ENCODE measurements at places on chromosomes 1 and 21.

DNA sequence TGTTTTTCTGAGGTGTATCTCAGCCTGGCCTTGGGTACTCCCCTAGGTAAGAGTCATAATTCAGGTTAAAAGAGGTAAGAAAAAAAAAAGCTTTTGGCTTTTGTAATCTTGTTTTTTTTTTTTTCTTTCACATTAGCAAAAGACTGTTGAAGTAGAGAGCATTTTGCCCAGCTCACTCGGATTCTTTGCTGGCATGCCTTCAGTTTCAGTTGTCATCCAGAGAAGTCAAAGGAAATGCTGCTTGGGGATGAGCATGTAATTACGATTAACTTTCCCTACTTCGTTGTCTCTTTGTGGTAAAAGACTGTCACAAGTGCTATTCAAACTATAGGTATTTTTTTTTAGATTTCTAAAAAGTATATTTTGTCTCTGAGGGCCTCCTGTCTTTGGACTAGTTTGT, 6.3 kb downstream of the BACH1 start:
- DNase-seq: no peak

DNA sequence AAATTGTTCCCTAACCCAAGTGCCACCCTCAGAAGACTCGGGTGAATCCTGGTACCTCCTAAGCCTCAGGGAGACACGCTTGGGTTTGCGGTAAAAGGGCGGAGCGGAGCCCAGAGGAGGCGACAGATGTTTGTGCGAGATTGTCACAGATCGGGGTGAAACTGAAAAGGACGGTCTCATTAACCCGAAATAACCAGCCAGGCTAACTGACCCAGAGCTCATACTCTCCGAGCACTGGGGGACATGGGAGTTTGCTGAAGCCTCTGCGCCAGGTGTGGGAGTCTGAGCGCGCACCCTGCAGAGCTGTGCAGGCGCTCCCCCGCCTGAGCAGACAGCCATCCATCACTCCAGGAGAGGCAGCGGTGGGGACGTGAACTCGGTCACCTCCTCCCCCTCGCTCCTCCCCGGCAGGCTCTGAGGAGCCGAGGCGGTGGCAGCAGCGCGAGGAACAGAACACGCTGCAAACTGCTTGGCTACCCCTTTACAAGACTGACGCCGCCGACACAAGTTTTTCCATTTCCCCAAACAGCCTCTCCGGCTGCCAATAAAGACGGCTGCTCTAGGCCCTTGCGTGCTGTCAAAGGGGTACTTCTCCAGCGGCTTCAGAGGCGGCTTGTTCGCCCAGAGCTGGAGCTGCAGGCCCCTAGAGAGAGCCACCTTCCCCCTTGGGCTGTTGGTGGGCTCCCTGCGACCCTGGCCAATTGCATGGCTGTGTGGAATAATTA, 43.5 kb downstream of the RRAGC start:
- peak; percentile 33 for DNase-seq

GRCh38 chr1:99527545-99527944, 118.4 kb upstream of the PALMD start:
- no peak for DNase-seq

GRCh38 chr1:52424231-52424636, 19.8 kb downstream of the PRPF38A start:
- no peak for DNase-seq

DNA sequence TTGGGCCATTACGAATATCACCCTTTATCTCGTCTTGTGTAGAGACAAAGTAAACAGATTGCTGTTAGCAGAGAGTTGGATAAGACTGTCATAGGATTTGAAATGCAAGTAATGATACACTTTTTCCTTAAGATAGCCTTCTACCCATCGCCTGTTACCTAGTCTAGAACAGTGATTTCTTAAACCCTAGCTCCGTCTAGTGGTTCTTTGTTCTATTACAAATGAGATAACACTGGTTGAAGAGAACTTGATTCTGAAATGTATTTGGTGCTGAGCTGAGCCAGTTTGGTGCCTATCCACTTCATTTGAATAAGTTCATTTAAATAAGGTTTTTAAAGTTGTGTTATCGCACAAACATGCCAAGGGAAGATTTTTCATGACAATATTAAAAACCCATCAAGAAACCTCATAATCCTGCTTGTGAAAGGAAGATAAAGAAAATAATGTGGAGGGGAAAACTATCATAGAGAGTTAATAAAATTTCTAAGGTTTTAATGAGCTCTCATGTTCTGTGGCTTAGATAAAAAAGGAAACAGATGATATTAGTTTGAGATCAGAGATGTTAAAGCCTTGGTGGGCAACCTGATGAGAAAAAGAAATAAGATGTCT, 1.5 kb upstream of the KCNH1 start:
- no peak for DNase-seq

All from NCI-H187 (cell line).